ENCODE measurements at places on chromosomes 5 and 9.

DNA sequence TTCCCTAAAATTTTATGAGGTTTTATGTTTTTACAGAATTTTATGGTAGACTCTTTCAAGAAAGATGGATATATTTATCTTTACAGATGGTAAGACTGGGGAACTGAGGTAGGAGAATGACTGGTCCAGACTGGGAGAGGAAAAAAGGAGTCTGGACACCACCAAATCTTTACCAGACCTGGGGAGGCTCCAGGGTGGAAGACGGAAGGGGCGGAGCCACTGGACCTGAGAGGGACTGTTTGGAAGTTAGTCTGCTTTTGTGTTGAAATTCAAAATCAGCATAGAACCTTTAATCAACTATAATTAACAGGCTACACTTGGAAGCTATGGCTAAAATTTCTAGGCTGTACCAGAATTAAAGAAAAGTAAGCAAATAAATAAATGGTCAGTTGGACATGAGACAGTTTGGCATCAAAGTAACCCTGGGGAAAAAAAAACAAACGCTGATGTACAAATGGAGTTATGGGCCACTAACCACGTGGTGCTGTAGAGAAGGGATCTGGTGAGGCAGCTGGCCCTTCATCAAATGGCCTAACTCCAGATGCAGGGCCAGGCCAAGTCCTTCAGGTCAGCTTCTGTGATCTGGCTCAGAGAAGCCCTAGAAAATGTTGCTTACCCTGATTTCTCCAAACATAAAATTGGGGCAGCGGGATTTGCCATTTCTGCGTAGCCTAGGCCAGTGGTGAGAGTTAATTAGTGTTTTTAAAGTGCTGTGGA is 155.1 kb downstream of the ARSB start:
- DNase-seq = no peak

DNA sequence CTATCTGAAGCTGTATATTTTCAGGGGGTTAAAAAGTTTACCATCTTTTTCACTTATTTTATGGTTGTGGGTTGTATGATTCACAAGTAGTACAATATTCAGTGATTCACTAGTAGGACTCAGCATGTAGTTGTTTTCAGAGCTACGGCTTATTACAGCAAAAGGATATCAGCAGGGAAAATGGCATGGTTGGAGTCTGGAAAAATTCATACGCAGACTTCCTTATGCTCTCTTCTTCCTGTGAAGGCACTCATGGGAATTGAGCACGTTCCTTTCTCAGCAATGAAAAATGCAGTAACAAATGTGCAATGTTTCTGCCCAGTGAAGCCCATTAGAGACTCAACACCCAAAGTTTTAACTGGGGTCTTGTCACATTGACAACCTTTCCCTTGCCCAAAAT is 250.5 kb downstream of the KCNN2 start:
- no peak for DNase-seq

DNA sequence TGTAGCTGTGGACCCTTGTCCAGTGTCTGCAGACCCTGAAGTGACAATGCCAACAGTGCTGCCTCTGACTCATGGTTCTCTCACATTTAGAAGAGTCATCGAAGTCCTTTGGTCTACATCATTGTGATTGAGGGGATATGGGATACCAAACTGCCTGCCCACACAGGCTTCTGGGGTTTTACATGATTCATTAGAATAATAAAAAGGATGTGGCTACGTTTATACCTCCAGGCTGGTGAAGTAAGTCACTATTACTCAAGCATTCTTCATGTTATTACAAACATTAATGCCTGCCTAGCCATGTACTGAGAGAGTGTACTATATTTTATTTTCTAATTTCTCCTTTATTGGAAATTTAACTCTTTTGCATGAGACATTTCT is 365.7 kb downstream of the SPATA31D1 start:
- no peak for DNase-seq

- DNase-seq = no peak
Observed at GRCh38 chr5:143085319-143085917, 315.2 kb downstream of the ARHGAP26 start.

GRCh38 chr9:78808048-78808447 is 511.1 kb downstream of the PSAT1 start:
- no peak for DNase-seq

DNA sequence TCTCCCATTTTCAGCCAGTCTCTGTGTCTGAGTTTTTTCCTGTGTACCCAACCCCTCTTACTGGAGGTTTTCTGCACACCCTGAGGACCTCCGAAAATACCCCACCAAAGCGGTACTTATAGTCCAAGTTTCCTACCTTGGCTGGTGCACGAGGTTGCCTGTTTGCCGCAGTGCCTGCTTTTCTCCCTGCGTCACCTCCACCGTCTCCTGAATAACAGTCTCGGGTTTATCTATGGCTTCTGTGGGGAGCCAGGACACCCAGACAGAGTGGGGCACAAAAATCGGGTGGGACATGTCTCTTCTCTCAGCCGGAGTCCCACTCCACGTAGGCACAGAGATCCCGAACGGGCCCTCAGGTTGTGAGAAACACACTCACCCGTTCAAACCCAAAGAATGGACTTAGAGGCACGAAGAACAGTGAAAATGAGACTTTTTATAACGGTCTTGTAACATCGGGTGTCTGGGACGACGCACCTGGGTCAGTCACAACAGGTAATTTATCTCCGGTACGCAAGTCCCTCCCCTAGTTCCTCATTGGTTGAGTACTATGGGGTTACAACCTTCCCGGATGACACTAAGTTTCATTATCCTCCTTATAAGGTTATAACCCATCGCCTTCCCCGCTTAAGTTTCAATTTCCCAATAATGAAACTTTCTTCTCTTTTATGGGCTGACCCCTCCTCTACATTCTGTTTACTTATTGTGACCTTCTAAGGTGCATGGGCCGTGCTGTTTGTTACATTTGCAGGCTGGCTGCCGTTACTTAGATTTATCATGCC is 970.2 kb upstream of the COX7C start:
- no peak for DNase-seq

DNA sequence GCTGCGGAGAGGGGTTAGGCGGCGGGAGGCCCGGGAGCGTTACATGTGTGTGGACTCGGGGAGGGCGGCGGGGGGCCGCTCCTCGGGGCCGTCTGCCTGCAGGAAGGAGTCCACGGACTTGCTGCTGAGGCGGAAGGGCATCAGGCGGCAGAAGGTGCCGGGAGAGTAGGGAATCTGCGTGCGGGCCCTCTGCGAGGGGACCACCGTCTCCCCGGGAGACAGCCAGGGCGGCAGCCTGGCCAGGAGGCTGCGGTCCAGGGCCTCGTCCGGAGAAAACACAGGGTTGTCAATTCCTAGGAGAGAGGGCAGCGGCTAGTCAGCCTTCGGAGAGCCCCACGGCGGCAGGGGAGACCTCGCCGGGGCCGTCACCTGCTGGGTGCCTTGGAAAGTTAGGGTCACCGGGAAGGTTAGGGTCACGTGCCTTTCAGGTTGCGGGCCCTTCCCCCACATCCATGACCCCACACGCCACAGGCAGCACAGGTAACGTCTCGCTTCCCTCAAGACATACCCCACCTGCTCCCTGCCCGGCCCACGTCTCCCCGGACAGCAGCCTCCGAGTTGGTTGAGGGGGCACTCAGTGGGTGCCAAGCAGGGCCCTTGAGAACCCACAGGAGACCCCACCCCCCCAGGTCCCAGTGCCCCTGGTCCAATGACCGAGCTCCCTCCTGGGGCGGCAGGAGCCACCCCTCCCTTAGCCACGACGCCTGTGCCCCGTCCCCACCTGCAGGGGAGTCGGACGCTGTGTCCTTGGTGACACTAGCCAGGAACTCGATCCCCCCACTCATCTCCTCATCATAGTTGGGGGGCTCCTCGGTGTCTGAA is 32.1 kb downstream of the EXOC3 start:
- no peak for DNase-seq

GRCh38 chr9:106883030-106883429 is 20.1 kb downstream of the ZNF462 start:
- no peak for DNase-seq
